ENCODE measurements at places on chromosomes 6 and 20.
A peak's percentile ranks its signal among the peaks of the same experiment; 100 is the strongest.

DNA sequence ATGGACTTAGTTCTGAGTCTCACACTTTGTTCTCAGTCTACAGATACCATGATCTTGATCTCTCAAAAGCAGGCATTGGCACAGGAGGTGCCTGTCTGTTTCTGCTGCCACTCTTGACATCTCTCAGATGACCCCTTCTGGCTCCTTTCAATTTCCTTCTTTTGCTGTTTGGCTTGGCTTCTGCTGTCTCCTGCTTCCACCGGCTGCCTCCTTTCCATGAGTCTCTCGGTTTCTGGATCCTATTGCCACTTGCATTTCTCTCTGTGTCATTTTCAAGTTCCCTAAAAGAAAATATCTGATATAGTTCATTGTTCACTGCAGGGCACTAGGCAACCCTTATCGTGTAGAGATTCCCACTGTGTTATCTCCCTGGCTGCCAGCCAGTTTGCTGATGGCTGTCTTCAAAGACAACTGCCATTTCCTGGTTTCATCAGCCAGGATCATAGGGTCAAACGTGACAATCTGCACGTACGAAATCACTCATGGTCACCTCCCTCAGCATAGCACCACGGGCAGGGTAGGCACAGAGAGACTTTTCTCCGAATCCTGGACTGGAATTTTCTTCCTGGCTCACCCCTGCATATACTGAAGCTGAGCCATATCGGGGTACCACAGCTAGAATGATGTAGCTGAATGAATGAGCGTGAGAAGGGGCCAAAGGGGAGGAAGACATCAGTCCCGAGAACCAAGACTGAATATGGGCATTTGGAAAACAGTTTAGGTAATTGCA is 144.6 kb upstream of the TMEM170B start:
- no peak for DNase-seq

- no peak for DNase-seq
Observed at GRCh38 chr6:35051396-35051795, 89.7 kb downstream of the TCP11 start.

DNA sequence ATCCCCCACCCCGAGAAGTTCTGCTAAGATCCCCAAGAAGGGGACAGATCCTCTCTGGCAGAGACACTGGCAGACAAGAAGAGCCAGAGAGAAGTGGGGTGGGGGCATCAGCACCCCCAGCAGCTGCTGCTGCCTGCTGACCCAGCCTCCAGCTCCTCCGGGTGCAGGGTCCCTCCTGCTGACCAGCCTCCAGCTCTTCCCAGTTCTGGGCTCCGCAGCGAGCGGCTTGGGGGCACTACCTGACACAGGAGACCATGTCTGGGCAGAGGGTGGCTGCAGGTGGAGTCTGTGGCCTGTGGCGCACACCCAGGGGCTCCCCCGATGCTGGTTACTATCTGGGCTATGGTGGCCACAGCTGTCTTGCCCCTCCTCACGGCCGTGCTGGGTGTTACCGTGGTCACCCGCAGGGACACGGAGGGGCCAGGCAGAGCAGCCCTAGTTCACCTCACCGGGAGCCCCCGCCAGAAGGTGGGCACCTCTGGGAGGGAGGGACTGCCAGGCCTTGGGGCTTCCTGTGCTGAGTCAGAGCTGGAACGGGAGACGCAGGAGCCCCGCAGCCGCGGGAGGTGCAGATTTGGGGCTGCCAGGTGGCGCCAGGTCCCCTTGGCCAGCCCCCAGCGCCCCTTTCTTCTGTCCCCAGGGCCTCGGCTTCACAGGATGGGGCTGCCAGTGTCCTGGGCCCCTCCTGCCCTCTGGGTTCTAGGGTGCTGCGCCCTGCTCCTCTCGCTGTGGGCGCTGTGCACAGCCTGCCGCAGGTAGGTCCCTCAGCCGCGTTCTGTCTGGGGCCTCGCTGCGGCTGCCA is 630 bp downstream of the LIME1 start:
- no peak for DNase-seq

DNA sequence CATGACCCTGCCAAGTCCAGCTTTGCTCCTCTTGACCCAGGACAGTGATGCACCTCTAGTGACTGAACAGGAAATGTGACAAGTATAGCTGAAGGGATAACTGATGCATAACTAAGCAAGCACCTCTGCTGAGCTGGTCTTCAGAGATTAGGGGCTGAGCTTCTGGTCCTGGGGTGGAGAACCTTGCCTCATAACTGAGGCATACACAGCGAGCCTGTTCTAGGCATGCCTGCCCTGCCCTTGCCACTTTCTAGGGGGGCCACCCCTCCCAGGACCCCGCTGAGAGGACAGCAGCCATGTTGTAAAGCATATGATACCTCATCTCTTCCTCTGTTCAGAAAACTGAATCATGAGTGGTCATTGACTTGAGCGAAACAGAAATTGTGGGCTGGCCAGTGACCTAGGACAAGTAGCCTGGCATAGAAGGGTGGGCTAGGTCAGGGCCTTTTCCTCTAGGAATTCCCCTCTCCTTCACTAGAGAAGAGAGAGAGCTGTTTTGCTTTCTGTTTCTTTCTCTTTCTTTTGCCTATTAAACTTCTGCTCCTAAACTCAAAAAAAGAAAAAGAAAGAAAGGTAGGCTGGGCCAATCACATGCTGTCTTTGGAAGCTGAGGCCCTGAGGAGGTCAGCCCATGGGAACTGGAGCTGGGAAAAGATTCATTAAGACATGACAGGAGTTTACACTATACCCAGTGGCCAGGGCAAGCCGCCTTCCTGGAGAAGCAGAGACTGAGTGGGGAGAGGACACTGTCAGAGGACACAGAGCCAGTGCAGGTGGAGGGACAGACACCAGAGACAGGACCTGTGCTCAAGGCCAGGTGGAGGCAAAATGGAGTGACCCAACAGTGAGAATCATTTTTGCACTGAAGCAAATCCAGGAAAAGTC is 23.1 kb downstream of the ALDH5A1 start:
- DNase-seq: no peak

DNA sequence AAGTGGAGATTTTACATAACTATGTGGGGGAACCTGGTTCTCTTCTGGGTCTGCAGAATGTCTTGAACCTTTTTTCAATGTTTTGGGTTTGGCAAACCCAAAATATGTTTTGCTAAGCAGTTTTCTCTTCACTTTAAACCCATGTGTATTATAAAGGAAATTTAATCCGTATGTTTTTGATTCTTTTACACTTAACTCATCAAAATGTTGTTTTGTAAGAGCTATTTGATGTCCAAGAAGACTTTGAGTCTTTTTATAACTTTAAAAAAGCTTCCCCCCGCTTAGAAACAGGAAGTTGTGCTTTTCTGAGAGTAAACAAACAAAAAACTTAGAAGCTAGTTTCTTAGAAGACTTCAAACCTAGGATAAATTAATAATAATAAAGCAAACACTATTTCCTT is 81.9 kb upstream of the CEP162 start:
- DNase-seq: peak; percentile 17

DNA sequence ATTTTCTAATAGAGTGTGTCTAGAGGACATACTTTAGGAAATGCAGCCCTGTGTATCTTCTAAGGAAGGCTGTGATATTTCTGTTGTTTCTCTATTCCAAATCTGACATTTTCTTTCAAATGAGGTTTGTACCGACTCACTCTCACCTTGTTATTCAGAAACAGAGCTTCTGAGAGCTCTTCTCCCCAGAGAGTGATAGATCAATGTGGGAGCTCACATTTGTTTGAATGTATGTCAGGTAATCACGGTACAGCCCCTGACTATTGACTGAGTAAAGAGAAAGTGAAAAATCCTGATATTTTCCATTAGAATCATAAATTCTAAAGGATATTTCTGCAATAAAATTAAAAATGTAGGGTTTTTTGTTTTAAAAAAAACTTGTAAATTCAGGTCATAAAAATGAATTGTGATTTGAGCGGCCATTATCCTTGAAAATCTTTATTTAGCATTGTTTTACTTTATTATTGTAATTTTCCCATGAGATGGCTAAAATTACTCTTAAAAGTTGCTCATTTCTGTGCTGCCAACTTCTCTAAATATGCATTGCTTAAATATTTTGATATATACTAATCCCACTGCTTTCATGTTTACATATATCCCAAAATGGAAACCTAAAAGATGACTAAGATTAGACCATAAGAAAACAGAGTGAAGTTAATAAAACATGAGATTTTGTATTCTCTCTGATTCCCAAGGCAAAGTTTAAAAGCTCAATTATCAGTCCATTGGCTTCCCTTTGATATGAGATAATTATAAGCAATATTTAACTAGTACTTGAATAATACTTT is 1226.8 kb upstream of the CITED2 start:
- DNase-seq: no peak

GRCh38 chr20:41078329-41078728 is 49.7 kb downstream of the TOP1 start:
- DNase-seq: peak; percentile 65

DNA sequence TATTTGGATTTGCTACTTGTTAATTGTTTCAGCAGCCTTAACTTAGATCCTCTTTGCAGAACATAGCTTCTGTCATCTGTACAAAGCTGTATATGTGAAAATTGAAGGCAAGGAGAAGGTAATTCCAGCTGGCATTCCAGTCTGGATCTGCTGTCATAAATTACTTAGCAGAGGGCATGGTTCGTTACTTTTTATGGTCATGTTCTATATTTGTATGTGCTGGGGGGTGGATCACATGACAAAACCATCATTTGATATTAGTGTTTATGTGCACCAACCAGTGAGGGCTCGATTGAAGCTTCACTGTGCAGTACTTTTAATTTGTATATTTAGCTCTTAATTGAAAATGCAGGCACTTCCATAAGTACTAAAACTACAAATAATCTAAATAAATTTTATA is 80.2 kb downstream of the CAP2 start:
- peak; percentile 16 for DNase-seq

- peak; percentile 72 for DNase-seq
Observed at GRCh38 chr6:166775180-166775922, 148.3 kb upstream of the RPS6KA2 start.

DNA sequence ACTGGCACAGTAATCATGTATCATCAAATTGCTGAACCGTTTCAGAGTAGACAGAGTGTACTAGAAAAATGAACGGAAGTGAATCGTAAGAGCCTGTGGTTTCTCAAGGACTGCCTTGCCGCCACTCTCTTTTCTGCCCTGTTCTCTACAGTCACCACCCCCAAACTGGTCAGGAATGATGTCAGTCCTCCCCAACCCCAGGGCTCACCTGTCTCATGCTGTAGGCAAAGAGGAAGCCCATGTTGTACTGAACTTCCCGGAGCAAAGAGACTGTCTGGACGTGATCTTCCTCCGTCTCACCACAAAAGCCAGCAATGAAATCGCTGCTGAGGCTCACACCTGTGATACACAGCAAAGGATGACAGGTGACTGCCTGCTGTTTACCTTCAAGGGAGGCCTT is 31.0 kb downstream of the CDK5RAP1 start:
- DNase-seq: no peak

DNA sequence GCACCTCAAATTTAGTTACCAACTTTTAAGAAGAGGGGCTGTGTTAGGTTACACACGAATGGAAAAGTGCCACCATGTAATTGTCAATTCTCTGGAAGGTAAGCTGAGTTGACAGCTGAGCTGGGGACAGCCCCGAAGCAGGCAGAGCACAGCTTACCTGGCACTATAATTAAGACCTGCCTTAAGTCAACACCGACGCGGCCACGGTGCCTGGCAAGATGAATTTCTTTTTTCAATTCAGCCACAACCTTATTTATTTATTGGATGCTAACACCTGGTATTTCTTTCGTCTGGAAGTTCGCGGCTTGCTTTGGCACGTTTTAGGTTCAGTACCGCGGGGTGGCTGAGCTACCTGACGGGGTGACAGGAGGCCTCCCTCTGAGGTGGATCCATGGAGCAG is 40.6 kb upstream of the NFATC2 start:
- DNase-seq: no peak

DNA sequence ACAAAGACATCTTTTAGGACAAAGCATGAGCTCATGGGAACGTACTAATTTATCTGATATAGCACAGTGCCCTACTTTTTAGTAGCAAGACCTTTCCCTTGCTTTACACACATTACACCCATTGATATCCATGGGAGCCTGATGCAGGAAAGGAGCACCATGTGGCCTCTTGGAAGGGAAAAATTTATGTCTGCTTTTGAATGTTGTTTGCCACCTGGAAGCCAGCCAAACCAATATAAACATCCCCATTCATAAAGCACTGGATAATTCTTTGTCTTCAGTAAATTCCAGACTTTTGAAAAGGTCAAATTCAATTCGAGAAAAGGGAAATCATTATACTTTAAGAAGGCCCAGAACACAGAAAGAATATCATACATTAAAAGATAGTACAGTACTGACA is 152.3 kb upstream of the BEND6 start:
- DNase-seq: peak; percentile 57

DNA sequence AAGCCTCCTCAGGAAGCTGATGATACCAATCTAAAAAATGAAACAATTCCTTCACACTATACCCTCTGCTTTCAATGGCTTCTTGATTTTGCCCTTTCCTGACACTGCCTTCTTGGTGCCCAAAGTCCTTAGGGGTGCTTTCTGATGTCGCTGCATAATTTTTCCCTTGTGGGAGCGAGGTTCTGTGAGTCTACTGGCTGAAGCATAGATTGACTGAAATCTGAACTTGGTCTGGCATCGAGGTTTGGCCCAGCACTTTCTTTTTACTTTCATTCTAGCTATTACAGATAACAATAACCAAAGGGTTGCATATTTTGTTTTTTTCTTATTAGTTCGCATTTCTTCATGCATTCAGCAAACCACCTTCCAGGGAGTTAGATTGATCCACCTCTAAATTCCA is 65.8 kb downstream of the E2F3 start:
- no peak for DNase-seq

DNA sequence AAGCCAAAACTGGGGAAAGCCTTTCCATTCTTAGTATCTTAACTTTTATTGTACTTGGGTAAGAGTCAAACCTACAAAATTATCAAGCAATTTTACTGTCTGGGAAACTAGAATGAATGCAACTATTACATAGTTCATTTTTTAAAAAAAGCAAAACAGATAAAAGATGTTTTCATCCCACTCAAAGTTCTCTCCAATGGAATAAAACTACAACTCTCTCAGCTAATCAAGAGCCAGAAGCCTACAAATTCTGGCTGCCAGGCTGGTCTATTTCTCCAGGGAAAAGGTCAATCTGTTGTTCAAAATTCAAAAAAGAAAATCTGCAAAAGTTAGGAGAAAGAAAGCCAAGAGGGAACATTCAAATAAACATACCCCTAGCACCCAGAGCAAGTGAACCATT is 56.2 kb downstream of the COL12A1 start:
- no peak for DNase-seq

GRCh38 chr20:23257848-23258746 is 92.5 kb upstream of the NXT1 start:
- peak; percentile 84 for DNase-seq

DNA sequence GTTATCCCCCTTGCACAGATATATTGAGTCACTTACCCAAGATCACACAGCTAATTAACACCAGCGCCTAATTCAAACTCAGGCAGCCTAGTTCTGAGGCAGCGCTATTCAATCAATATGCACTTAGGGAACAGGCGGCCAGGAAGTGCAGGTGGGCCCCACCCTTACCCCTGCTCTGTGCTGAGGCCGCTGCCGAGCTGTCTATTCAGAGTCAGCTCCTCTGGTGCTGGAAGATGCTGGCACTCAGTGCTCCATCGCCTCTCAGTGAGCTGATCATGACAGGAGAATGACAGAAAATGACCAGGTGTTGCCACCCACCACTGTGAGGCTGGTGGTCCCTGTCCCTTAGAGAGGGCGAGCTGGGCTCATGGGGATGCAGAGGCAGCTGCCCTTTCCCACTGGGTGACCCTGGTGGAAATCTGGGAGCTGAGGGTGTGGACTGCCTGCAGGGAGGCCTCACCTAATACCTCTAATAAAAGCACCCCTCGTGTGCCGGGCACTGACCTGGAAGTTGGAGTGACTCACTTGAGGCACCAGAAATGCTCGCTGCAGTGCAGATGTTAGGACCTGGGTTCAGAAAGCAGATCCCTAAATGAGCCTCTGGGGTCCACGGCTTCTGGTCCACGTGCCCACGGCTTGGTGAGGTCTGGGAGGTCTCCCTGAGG is 42.5 kb upstream of the CD93 start:
- DNase-seq: no peak

- no peak for DNase-seq
Observed at GRCh38 chr6:19788686-19789085, 48.5 kb upstream of the ID4 start.
